HFFc6 (cell line): ENCODE measurements at places on chromosomes 3 and 15. TPM values are rescaled to one million over a fixed set of nuclear protein-coding genes. Genes with fewer than 3 reads are reported as not detected.

- H3K4me1 ChIP-seq: peaks cover 3% of the 10 kb centered on the region; the same call in 1 of the 2 replicates
- H3K4me3 ChIP-seq: no peak within 1 kb of the TSS
- no peaks in the 10 kb centered on the region for H3K27me3 ChIP-seq
- H3K27ac ChIP-seq: no peak within 1 kb of the TSS
- H3K36me3 ChIP-seq: no peaks in the 10 kb centered on the region
Observed at GRCh38 chr15:23647421-23648370, at the start of gene MAGEL2. Gene MAGEL2 (minus strand): TSS chr15:23647867. CDS start chr15:23647742, 125 bp downstream.

GRCh38 chr15:39579487-39580116 is 1.3 kb upstream of the THBS1 start:
- peaks cover 30% of the 10 kb centered on the region for H3K27me3 ChIP-seq
- H3K4me1 ChIP-seq: peaks cover 36% of the 10 kb centered on the region
- peak; percentile 92 for DNase-seq
- peak overlapping the region; percentile 87 for H3K27ac ChIP-seq

DNA sequence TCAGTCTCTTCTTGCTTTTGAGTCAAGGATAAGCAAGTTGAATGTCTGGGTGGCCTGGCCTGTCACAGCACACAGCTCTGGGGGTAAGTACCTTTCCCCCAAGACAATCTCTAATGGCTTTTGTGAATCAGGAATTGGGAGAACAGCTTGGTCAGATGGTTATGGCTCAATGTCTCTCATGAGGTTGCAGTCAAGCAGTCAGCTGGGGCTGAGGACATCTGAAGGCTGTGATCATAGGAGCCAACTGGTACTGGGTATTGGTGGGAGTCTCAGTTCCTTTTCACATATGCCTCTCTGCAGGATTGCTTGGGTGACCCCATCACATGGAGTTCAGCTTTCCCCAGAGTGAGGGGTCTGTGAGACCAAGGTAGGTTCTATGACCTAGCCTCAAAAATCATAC is 33.0 kb upstream of the TMEM158 start:
- no peak overlapping the region for H3K4me3 ChIP-seq
- peaks cover 46% of the 10 kb centered on the region for H3K27me3 ChIP-seq
- DNase-seq: no peak

DNA sequence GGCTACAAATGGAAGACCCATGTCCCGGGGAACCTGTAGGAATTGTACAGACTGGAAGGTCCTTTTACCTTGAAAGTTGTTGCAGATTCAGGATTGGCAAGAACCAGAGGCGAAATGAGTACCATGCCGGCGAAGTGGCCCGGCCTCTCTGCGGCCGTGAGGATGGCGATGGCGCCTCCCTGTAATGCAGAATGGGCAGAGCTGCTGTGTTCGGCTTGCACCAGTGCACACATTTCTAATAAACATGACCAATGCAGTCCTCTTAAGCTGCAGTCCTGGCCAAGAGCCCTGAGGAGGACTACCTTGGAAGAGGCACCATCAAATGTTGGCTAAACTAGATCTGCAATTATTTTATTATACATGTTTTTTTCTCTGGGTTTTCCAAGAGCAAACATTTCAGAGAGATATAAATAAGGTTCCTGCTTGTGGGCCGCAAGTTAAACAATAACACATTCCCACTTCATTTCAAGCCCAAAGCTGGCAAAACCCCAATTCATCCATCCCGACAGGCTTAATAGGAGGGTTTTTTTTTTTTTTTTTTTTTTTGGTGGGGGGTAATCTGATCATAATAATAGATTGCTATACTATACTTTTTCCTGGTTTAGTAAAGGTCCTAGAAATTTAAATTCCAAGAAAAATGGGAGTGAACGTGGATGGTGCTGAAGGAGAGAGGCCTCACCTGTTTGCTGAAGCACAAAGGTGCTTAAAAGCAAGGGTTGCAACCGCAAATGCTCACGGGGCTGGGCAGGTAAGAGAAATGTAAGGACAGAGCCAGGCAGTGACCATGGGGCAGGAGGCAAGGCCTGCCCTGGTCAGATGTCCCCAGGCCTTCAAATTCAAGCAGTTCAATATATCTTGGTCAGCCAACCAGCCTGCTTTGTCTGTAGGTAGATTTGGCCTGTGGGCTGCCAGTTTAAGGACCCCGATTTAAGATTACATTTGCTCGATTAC is 48.5 kb downstream of the ABTB1 start:
- H3K4me1 ChIP-seq: peaks cover 19% of the 10 kb centered on the region; the same call in 1 of the 2 replicates
- H3K27ac ChIP-seq: no peak overlapping the region
- H3K4me3 ChIP-seq: no peak overlapping the region

DNA sequence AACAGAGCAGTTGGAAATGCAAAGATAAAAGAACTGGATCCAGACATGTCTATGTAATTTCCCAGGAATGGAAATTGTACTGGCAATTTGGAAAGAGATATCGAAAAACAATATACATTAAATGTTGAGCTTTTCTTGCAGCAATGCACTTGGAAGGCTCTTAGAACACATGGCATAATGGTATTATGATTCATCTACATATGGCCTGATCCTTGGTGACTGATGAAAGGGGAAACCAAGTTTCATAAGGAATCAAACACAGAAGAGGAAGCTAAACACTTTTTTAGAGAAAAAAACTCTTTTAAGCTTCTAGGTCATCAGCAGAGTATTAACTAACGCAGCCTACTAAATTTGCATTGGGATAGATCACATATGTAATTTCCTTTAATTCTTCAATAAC is 12.4 kb upstream of the GREM1 start:
- peaks cover 95% of the 10 kb centered on the region for H3K4me1 ChIP-seq
- peaks cover 4% of the 10 kb centered on the region for H3K36me3 ChIP-seq
- peaks cover 6% of the 10 kb centered on the region; the same call in 1 of the 2 replicates for H3K27me3 ChIP-seq
- peak overlapping the region; percentile 86 for H3K27ac ChIP-seq
- peak overlapping the region; percentile 63 for H3K4me3 ChIP-seq

- no peaks in the 10 kb centered on the region for H3K27me3 ChIP-seq
- H3K36me3 ChIP-seq: peaks cover 24% of the 10 kb centered on the region
- no peak overlapping the region for H3K27ac ChIP-seq
Observed at GRCh38 chr3:101310978-101311375, 9.4 kb downstream of the IMPG2 start.

DNA sequence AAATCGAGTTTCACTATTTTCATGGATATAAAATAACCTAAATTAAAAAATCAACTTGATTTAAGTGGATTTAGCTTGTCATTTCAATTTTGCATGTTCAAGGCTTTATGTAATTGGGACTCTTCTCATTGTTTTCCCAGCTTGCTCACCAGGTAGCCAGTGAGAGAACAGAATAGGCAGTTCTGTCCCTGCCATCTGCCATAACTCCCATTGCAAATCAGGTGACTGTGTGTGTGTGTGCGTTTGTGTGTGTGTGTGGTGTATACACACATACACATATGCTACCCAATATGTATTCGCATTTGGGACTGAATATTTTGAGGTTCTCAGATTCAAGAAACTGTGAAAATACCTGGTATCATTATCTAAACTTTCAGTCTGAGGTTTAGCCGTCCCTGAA is 1069.8 kb downstream of the IGSF11 start:
- H3K4me3 ChIP-seq: no peak overlapping the region
- no peaks in the 10 kb centered on the region; the same call in 1 of the 2 replicates for H3K27me3 ChIP-seq

Gene FAM227B
- total RNA-seq: 5.2 to 5.6 TPM (median 5.3 TPM) in 3 replicates

Gene SLC25A20
- 22.2 to 28.1 TPM (median 26.9 TPM) in 3 replicates for total RNA-seq
